Stimulated activated CD8-positive, alpha-beta memory T cell treated with anti-CD3 and anti-CD28 coated beads, Interleukin-15, amount 100 ng/mL, for 1 hour (primary cell): ENCODE measurements at places on chromosomes 6 and 20.

DNA sequence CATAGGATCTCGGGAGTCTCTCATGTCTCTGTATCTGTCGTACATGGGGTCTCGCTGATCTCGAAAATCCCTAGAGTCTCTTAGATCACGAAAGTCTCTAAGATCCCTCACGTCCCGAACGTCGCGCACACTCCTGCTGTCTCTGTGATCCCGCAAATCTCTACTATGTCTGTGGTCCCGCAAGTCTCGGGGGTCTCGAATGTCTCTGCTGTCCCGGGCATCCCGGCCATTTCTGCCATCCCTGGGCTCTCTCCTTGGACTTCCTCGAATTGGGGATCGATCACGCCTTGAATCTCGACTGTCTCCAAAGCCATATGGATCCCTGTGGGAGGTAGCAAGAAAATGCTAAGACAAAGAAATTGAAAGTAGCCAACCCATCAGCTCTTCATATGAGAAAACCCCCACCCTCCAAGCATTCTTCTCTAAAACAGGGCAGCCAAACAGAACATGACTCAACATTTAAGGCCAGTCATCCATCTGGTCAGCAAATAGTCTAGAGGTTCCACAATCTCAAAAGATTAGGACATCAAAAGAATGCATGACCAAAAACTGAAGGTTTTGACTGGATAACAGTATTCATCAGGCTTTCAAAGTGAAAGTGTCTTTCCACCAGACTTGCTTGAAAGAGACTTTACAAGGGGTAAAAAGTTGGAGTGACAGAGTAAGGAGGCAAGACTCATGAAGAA, 19.4 kb downstream of the NCOA5 start:
- no peak for DNase-seq

DNA sequence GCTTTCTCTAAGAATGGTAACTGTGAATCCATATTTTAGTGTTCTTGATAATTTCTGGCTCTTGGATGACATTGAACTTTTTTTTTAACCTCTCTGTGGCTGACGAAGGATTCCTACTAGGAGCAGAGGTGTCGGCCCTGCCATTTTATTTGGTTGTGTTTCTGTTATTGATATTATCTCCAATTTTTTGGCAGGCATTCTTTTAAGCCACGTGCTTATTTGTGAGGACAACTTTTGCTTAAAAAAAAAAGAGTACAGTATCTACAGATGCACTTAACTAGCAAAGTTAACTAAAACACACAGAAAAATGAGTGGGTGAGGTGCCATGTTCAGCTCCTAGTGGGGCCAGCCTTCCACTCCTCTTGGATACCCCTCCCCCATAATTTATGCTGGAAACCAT, 1.1 kb downstream of the FANCE start:
- no peak for DNase-seq

GRCh38 chr6:127186889-127187288, 68.4 kb downstream of the RSPO3 start:
- no peak for DNase-seq

DNA sequence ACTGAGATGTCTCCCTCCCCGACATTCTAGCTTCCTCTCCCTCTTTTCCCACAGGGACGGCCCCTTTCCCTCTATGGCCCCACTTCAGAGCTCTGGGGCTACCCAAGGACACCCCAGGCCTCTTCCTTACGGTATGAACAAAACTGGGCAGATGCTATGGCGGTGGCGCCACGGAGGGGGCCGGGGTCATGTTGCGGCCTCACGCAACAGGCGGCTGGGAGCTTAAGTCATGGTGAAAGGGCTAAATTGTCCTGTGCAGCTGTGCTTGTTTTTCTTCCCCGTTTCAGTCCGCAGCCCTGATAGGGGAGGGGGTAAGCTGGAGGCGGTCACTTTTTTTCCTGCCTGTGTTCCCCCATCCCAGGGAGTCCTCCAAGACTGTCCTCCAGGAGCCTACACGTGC, 17.6 kb upstream of the KIAA1755 start:
- DNase-seq, result no peak

DNA sequence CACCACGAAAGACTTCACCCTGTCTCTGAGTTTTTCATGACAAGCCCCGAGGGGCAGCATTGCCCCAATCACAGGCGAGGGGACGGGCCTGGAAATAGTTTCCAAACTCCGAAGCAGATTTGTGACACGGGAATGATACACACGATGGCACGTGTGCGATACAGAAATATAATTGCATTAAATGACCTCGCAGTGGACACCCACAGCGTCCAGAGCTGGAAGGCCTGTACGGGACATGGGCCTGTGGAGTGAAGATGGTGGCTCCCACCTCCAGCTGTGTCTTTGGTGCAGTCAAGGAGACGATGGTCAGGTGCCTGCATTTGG, 43.0 kb downstream of the PMEPA1 start:
- DNase-seq, result no peak

DNA sequence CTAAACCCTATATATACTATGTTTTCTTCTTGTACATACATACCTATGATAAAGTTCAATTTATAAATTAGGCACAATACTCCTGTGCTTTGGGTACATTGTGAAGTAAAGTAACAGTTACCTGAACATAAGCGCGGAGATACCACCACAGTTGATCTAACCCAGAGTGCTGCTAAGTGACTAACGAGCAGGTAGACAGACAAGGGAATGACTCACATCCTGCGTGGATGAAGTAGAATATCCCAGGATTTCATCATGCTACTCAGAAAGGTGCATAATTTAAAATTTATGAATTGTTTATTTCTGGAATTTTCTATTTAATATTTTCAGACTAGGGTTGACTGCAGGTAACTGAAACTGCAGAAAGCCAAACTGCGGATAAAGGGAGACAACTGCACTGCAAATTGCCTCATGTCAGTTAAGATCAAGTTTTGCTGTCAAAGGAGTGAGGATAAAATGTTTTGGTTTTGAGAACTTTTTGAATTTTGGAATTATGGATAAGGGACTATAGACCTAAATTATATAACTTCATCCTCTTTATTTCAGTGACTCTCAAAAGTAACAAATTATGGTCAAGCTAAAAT, 14.4 kb downstream of the MKKS start:
- no peak for DNase-seq

GRCh38 chr6:34154668-34155447, 9.0 kb upstream of the GRM4 start:
- peak; percentile 37 for DNase-seq

GRCh38 chr6:89888871-89889270, 5.4 kb upstream of the GJA10 start:
- no peak for DNase-seq

- no peak for DNase-seq
Observed at GRCh38 chr6:79467716-79468115, 69.5 kb downstream of the LCA5 start.

- no peak for DNase-seq
Observed at GRCh38 chr6:39688494-39688893, 36.7 kb downstream of the KIF6 start.

DNA sequence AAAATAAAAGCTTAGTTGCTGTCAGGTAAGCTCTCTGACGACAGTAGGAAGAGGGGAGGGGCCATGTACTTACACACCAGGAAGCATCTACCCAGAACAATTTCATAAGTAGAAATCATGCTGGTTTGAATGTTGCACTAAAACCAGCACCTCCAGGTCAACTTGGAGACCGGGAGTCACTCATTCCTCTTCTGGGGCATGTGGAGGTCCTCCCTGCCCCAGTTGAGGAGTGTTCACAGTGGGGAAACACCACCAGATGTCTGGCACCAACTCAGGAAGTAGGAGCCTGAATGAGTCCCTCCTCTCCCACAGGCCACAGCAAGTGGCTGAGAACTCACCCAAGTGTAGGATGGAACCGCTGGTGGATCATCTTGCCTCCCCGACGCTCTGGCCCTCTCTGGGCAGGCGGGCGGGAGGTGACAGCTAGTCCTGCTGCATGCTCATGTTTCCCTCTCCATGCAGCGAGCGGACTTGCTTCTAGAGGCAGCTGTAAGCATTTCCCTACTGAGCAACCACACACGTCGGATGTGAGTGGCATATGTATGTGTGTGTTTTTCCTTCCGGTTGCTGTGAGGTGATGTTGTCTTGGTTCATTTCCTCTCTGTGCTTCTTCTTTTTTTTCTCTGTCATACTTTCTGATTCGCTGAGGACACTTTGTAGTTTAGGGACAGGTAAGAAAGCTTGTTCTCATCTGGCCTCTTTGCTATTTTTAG, 149.5 kb upstream of the NEDD9 start:
- peak; percentile 31 for DNase-seq

GRCh38 chr20:4192378-4193068, 177.2 kb upstream of the RNF24 start:
- DNase-seq, result no peak

DNA sequence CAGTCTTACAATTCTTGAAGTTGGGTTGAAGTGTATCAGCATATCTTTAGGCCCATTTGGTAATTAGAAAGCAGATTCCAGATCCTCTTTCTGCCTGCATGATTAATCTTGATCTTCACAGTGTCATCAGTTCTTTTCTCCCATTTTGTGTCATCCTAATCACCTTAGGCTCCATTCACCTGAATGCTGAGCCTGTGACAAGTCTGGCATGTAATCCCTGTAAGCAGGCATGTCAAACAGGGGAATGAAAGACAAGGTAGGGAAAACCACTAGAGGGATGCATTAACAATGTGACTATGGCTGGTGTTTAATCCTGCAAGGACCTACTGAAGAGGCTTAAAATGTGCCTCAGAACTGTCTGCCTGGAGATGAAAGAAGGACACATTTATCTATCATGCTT, 848.8 kb downstream of the TFAP2A start:
- DNase-seq, result no peak

DNA sequence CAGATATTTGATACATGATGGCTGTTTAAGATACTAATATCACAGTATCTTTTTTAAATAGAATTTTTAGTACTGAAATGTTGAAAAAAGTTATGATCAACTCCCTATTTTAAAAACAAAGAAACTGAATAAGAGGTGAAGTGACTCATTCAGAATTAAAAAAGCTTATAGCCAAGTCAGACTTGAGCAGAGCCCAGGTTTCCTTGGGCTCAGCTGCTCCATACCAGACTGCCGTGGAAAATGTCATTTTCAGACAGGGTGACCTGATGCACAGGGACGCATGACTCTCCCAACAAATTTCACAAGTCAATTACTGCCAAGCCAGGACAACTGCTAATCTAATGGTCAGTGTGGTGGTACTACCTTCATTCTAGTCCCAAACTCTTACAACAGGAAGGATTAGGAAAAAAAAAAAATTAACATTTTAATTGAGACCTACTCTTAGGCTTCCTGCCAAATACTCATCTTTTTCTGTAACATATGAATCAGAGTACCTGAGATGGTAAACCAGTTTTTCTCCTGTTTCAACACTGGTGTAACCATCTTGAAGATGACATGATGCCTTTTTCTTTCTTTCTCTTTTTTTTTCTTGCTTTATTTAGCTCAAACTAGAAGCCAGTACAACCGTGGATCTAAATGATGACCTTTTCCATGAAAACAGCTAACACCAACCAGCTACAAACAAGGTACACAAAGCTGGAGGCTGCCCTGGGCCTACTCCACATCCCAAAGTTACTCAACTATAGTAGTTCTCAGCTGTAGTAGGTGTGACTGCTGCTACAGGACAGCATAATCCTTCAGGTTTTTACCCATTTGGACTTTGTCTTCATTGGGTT, 30.5 kb downstream of the SLC22A23 start:
- DNase-seq, result no peak

- DNase-seq, result no peak
Observed at GRCh38 chr6:46528961-46529750, 37.9 kb upstream of the RCAN2 start.
